ENCODE measurements at places on chromosomes 6 and 20.

- DNase-seq = no peak
Measured at GRCh38 chr20:47173596-47174216, 182.8 kb downstream of the ZMYND8 start.

GRCh38 chr6:44667668-44668390, 280.3 kb downstream of the CDC5L start:
- DNase-seq = peak; percentile 10

DNA sequence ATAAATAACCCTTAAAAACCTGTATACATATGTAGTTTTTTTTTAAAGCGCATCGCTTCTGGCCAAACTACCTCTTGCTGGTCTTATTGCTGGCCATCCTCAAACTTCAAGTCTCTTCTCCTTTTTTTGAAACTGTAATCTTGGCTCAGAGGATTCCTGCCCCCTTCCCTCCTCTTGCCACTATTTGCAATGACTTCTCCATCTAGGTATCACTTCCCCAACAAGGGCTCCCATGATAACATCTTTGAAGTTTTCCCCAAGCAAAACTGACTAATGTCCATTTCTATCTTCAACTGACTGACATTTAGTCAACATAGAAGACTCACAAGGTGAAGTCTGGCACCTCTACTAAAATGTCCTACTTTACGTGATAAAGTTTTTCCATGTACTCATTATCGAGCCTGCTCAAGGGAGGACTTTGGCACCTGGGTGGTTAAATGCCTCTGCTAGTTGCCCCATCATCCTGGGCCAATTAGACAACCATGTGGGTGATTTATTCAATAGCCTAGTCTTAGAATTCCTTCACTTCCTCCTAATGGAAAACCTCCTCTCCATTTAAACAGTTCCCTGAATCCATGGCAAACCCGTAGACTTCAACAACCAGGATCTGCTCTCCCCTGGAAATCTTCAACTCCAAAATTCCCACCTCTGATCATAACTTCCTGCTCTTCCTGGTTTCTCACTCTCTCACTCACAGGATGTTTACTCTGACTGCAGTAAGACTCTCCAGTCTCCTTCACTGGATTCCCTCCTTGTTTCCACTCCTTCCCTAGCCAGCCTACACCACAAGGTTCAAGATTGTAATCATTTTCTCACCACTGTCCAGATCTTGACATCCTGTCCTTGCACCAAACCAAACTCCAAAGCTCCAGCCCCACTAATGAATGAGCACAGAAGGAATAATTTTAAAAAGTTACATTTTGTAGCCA, 9.4 kb upstream of the PLAGL1 start:
- no peak for DNase-seq

DNA sequence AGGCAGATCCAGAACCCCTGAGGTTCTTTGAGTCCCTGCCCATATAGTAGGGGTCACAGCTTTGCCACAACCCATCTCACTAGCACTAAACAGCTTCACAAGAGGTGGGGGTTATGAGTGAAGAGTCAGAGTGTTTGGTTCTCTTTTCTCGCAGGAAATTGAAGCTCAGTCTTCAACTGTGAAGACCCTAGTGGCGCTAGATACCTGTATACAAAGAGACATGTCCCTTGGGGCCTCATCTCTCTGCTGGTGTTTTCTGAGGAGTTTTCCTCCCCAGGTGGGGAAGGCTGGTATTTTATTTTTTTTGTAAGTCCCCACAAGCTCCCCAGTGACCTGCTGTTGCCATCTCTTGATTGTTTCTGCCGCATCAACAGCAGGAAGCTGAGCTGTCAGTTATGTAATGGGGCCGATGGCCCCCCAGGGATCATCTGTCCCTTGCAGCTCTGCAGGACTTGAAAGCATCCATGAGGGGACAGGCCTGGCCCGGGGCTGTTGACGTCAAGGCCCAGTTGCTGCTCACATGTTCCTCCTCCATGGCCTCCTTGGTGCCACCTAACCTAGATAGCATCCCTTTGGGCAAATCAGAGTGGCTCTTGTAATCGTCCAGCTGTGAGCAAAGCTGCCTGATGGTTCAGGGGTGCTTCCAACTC, 23.1 kb downstream of the STK35 start:
- DNase-seq = no peak

DNA sequence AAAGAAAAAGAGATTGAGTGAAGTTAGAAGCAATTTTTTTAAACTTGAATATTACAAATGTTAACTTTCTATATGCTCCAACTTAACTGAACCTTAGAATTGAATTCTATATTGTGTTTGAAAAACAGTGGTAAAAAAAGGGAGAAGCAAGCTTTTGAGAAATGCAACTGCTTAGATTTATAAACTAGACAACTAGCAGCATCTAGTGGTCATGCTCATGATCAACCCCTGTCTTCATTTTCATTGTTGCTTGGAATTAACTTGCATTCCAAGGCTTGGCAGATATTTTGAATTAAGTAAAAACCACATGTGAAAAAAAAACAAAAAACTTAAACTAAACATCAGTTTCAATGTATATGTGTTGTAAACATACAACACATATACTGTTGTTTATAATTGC, 113.1 kb downstream of the C6orf58 start:
- no peak for DNase-seq

DNA sequence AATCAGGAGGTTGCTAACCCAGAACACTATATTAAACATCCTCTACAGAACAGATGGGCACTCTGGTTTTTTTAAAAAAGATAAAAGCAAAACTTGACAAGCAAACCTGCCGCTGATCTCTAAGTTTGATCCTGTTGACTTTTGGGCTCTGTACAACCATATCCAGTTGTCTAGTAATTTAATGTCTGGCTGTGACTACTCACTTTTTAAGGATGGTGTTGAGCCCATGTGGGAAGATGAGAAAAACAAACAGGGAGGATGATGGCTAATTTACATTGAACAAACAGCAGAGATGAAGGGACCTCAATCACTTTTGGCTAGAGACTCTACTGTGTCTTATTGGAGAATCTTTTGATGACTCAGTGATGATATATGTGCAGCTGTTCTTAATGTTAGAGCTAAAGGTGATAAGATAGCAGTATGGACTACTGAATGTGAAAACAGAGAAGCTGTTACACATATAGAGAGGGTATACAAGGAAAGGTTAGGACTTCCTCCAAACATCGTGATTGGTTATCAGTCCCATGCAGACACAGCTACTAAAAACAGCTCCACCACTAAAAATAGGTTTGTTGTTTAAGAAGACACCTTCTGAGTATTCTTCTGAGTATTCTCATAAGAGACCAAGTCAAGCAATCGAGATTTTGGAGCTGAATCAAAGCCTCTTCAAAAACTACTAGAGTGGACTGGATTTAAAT, 201.2 kb upstream of the SHLD1 start:
- DNase-seq = no peak

DNA sequence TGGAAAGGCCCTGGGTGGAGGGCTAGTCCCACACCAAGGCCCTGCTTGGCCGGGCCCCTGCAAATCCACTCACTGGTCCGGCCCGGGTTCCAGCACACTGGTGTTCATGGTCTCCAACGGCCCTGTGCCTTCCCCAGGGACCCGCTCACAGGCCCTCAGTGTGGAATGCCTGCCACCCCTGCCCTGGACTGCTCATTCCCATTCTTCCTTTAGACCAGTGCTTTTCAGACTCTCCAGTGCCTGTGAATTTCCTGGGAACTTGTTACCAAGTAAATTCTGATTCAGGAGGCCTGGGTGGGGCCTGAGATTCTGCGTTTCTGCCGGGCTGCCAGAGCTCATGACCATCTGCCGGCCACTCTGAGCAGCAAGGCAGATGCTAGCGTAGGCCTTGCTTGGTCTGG, 5.7 kb upstream of the PXDC1 start:
- DNase-seq = no peak

- DNase-seq = peak; percentile 10
Measured at GRCh38 chr6:35370124-35370741, 27.9 kb downstream of the PPARD start.

GRCh38 chr20:34560141-34560523, 1.6 kb downstream of the MAP1LC3A start:
- DNase-seq = no peak

GRCh38 chr20:23782366-23782983, 31.7 kb upstream of the CST1 start:
- DNase-seq = no peak

- no peak for DNase-seq
Measured at GRCh38 chr6:106823732-106824351, 150.7 kb downstream of the CD24 start.

- DNase-seq = no peak
Measured at GRCh38 chr6:136403110-136403980, 113.7 kb upstream of the BCLAF1 start.

DNA sequence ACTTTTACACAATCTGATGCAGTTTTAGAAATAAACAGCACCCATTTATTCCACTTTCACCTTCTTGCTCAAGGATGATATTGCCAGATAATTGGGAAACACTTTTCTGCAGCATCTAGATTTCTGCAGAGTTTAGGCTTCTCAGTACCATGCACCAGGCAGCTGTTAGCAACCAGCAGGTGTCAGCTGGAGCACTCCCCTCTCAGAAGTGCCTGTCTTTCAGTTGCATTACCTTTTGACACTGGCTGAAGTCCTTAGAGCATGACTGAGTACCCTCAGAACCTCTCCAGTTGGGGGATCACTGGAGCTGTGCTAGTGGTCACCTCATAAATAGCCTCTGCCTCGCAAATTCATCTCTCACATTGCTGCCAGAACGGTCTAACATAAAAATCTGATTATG, 91.2 kb downstream of the DNAH8 start:
- no peak for DNase-seq

- no peak for DNase-seq
Measured at GRCh38 chr6:99434702-99435530, 9.8 kb upstream of the PNISR start.

GRCh38 chr6:116010790-116011401, 49.8 kb downstream of the FRK start:
- DNase-seq = peak; percentile 5

DNA sequence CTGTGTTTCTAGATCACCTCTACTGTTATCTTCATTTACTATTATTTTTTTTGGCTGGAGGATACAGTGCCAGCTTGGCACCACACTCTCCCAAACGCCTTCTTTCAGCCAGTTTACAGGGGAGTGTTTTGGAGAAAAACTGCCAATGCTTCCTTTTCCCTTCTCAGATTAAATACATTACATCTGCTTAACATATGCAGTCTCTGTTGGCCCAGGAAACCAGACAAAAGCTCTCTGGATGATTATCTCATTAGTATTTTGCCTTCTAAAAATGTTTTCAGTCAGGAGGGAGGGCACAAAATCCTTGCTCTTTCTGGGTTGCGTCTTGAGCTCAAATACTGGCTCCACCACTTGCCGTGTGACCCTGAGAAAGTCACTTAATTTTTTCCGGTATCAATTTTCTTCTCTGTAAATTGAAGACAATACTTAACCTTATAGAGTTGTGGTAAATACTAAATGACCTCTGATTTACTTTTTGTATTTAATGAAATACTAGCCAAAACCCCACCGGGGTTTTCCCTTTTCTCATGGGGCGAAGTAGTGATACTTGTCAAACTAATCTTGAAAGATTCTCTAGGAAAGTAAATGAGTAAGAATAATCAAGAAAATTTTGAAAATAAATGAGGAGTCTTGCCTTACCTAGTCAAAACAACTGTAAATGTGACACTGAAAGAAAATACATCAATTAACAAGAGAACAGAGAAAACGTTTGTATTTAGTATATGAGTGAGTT, 146.2 kb downstream of the MMS22L start:
- DNase-seq = no peak

DNA sequence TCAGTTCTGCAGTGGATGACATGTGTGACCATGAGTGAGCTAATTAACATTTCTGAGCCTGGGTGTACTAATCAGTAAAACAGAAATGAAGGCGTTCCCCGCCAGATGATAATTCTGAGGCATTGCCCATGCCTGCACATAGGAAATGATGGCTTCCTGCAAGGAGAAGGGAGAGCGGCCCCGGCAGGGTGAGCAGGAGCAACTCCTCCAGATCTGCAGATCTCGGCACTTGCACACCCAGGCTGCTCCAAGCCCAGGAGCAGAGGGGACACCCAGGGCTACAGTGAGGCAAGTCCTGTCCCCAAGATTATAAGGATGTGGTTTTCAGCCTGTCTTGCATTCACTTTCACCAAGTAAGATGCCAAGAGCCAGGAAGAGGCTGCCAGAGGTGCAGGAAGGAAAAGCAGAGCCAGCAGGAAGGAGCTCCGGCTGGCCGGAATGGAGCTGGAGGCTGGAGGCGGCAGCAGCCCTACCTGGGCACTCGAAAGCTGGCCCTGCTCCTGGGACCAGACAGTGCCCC, 177.5 kb upstream of the CST7 start:
- no peak for DNase-seq

DNA sequence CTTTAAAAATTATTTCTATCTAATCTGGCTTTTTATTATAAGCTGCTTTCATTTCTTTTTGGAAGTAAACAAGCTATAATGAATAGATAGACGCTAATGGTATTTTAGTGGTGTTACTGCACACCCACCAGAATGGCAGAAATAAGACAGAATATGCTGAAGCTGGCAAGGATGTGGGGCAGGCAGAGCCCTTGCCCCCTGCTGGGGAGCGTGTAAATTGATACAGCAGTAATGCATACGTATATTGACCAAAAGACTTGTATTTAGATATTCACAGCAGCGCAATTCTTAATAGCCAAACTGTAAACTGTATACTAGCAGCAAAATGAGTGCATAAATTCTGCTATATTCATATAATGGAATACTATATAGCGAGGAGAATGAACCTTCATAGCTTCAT, 35.3 kb downstream of the TMEM181 start:
- DNase-seq = no peak

GRCh38 chr6:43771210-43771857, 1.3 kb downstream of the VEGFA start:
- DNase-seq = peak; percentile 31

GRCh38 chr6:70390067-70390466, 23.2 kb upstream of the FAM135A start:
- DNase-seq = no peak

GRCh38 chr20:50844430-50845100, 49.7 kb downstream of the BCAS4 start:
- peak; percentile 26 for DNase-seq

GRCh38 chr6:111865909-111866546, 7.2 kb downstream of the FYN start:
- DNase-seq = no peak

DNA sequence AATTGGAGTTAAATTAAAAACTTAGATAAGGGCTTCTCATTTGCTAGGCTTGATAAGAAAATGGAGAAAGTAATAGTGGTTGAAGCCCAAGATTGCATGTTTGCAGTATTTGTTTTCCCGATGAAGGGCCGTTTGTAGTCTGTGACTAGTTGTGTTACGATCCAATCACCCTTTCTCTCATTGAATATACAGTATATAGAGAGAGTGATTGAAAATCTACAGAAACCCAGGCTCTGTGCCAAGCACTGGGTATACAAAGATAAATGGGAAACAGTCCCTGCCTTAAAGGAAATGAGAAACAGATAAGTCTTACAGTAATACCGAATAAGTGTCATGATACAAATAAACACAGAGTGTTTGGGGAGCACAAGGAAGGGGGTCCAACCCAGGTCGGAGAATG, 55.2 kb upstream of the CDKAL1 start:
- no peak for DNase-seq

DNA sequence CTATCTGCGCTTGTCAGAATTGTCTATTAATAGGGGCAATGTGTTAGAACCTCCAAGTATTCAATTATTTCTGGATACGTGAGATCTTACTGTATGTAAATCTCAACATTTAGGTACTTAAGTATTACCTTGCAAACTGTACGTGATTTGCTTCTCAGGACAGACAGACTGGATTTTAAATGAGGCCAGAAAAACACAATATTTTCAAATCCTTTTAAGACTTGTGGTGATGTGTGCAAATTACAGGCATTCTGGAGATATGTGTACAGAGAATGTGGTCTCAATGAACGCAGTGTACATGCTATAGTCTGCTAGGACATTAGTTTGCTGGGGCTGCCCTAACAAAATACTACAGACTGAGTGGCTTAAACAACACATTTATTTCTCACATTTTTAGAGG, 16.9 kb downstream of the CCR6 start:
- no peak for DNase-seq
